ENCODE measurements at places on chromosomes 7 and 10.
A peak's percentile ranks its signal among the peaks of the same experiment; 100 is the strongest.

GRCh38 chr7:31071645-31072029 is 19.5 kb downstream of the ADCYAP1R1 start:
- no peak for DNase-seq

- no peak for DNase-seq
Measured at GRCh38 chr10:119523895-119524719, 18.4 kb downstream of the RGS10 start.

DNA sequence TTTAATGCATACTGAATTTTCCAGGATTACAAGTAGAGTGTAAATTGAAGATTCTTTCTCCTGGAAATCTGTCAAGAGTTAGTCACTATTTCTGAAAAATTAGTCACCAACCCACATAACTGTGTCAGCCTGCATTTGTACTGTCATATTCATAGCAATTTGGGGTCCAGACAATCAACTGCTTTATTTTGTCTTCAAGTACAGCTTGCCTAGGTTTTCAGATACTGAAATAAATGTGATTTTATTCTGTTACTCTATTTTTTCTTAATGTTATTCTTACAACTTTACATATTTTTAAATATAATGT is 55.1 kb downstream of the CUBN start:
- peak; percentile 77 for DNase-seq

DNA sequence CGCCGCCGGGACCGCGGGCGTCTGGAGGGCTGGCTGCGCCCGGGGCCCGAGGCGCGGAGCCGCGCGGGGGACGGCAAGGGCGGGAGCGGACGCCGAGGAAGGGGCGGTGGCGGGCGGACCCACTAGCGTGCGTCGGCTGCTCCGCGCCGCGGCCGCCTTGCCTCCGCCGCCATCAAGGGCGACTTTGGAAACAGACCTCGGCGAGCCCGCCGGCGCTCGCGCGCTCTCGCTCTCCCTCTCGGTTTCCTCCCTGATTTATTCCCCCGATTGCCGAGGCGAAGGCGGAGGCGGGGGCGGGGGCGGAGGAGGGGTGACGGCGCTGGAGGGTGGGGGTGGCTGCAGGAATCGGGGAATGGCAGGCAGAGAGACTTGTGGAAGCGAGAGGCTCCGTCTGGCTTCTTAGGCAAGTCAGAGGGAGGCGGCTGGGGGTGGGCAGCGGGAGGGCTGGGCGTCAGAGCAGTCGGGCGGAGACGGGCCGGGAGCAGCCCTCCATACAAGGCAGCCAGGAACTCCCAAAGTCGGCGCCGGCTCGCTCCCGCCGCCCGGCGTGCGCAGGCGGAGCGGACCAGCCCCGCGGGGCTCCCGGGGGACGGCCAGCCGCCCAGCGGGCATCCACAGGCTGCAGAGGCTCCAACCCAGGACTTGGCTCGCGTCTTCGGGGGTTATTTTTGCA is at the start of gene CACNA2D1:
Gene CACNA2D1, minus strand, starts transcription at position 231 of the 673 bp plus-strand sequence.
- DNase-seq = peak; percentile 92

GRCh38 chr10:74194545-74194944 is 43.5 kb downstream of the ADK start:
- DNase-seq = peak; percentile 59

DNA sequence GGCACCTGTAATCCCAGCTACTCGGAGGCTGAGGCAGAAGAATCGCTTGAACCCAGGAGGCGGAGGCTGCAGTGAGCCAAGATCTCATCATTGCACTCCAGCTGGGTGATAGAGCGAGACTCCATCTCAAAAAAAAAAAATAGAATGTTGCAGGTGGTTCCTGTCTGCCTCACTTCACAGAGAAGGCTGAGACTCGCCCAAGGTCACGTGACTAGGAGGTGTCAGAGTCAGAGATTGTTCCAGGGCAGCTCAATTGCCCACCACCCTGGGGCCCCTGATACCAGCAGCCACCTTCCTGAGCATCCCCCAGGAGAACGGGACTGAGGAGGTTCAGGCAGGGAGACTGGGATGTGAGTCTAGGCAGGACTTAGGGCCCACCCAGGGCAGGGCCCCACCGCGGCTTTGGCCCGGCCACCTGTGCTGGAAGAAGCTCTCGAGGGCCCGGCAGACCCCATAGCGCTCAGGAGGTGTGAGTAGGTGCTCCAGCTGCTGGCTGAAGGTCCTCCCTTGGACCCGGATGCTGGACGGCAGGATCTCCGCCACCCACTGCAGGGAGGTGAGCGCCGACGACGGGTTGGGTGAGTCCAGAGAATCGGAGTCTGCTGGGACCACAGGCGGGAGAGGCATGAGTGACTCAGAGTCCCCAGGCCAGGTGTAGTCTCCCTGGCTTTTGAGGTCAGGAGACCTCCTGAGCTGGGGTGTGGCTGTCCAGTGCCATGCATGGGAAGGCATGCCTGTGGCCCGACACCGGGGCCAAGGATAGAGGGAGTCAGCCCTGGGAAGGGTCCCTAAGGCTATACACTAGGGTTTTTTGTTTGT is 30.9 kb downstream of the GRID2IP start:
- DNase-seq = no peak

DNA sequence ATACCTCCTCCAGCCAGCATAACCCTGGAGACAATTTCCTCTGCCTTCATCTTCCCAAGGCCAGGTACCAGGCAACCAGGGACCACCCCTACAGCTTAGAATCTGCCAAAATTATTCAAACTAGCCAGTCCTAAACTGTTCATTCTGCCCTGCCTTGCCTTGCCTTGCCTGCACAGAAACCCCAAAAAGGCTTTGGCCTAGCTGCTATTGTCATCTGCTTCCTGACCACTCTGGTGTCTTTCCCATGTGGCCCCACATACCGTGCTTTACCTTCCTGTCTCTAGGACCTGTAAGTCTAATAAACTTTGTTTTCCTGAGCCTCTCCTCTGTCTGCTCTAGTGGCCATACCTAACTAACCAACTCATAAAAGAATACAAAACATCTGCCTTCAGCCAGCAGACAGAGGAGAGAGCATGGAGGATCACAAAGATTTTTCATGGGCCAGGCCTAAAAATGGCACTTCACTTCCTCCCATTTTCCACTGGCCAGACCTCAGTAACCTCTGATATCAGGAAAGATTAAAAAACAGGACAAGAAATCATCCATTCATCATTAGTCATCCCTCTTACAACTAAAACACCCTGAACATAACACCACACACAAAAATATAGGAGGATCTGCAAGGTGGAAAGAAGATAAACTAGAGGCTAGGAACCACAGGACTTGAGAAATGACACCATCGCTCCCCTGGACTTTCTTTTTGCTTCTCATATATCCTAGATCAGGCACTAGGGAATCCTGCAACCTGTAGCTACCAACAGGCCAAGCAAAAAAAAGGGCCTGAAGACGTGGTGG is 51.5 kb downstream of the IMMP2L start:
- DNase-seq = no peak

DNA sequence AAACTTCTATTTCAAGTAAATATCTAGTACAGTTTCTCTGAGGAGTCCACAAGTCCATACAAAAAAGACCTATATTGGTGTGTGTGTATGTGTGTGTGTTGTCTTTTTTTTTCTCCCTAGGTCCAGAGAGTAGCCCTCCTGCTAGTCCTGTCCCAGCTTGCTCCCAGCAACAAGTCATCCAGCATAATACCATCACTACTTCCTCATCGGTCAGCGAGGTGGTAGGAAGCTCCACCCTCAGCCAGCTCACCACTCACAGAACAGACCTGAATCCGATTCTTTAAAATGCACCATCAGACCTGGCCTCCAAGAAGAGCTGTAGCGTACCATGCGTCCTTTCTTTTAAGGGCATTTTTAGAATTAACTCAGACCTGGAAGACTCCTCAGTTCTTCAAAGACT is 139.1 kb downstream of the TRIL start:
- no peak for DNase-seq

DNA sequence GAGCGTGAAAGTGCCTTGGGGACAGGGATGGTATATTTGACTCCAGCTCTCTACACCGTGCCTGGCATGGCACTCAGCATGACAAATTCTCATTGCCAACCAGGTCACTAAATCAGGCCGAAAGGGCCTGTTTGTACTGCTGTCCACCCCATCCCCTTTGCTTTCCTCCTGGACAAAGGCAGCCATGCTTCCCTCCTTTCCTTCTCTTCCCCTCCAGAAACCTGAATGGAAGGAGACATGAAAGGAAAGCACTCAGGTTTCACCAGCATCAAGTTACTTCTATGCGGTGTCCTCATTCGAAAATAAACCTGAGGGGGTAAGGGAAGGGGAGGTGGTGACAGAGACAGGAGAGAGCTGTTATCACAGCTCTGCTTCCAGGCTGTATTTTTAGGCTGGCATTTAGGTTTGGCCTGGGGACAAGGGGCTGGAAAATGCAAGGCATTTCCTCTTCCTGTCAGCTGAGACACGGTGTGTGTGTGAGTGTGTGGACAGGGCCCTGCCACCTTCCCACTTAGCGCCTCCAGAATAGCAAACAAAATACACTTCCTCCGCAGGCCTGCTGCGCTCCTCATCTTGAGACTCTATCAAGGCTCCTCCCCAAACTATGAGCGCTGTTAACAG is 79.9 kb upstream of the COL13A1 start:
- DNase-seq = no peak

DNA sequence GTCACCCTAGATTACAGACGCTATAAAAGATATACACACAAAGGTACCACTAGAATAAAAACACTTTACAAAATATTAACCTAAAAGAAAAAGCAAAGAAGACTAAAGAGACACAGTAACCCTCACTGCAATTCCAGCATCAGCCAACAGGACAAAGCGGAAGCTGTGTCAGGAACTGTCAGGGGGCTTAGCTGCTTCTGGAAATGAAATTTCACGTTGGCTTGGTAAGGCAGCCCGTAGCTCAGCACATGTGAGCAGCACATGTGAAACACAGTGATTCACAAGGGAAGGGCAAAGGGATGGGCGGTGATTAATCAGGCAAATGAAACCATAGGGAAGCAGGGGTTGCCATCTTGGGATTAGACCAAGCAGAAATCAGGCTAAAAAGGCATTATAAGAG is 195.4 kb downstream of the MGMT start:
- no peak for DNase-seq

- DNase-seq = no peak
Measured at GRCh38 chr7:55200441-55200840, 164.7 kb upstream of the LANCL2 start.

DNA sequence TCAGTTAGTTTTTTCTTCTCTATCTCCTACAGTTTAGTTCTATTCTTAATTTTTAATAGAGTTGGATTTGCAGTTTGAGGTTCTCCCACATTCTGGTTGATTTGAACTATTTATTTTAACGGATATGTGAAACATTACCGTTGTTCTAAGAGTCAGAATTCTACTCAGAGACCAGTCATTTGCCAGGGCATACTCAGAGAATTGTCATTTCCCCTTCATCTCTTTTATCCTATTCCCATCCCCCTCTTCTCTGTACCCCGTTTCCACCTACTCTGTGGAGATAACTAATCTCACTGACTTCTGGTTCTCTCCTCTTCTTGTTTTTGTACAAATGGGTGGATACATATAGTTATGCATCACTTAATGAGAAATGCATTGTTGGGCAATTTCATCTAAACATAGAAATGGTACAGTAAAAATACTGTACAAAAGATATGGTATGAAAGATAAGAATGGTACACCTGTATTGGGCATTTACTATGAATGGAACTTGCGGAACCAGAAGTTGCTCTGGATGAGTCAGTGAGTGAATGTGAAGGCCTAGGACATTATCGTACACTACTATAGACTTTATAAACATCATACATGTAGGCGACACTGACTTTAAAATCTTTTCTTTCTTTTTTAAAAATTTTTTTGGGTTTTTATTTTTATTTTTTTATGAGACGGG is 53.1 kb downstream of the INPP5F start:
- no peak for DNase-seq

DNA sequence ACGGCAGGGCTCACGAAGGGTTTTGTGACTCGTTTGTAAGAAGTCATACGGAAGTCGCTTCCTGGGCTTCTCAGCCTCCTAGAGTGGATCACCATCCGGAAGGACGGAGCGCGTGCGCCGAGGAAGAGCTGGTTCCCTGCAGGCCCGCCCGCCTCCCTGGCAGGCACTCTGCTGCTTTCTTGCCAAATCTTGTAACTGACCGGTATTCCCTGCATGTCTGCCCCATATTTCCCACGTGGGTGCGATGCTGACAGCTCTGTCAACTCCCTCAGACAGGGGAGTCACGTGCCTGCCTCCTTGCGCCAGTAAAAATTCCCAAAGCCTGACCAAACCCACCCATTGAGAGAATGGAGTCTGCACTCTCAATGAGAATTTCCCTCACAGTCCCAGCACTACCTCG is 12.7 kb downstream of the SHH start:
- no peak for DNase-seq

DNA sequence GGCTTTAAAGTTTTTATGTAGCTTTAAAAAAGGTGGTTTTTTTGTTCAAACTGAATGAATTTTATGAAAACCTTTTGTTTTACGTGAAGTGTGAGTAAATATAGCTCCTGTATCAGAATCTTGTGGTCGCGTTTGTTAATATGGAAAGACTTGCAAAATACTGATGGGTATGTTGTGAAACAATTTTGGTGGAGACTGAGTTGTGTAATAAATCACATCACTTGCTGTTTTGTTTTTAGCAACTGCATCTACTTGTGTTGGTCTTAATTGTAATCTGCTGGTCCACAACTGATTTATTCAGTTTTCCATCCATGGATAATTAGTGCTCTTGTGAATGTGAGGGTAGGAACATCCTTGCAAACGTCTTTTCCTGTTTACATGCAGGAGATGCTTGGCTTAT is 10.5 kb downstream of the PLXDC2 start:
- DNase-seq = no peak

- DNase-seq = no peak
Measured at GRCh38 chr10:83917537-83918506, 221.5 kb upstream of the GHITM start.

GRCh38 chr7:82665966-82666507 is 222.5 kb upstream of the CACNA2D1 start:
- no peak for DNase-seq

GRCh38 chr7:117872561-117873309 is 506 bp downstream of the CTTNBP2 start:
- DNase-seq = no peak

DNA sequence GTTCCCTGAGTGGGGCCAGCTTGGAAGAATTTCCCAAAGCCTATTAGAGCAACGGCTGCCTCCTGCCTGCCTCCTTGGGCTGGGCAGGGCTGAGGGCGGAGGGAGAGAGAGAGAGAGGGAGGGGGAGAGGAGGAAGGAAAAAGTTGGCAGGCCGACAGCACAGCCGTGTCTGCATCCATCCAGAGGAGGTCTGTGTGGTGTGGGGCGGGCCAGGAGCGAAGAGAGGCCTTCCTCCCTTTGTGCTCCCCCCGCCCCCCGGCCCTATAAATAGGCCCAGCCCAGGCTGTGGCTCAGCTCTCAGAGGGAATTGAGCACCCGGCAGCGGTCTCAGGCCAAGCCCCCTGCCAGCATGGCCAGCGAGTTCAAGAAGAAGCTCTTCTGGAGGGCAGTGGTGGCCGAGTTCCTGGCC is at the start of gene AQP1:
Gene AQP1, plus strand, starts transcription at position 293 of the 409 bp plus-strand sequence. Its CDS starts 57 bp downstream, at position 350.
- DNase-seq = no peak

GRCh38 chr10:28467615-28468014 is 65.3 kb upstream of the WAC start:
- no peak for DNase-seq

- DNase-seq = no peak
Measured at GRCh38 chr10:59383436-59383835, 21.1 kb upstream of the FAM13C start.

- DNase-seq = no peak
Measured at GRCh38 chr7:8178353-8178752, 83.6 kb downstream of the ICA1 start.
